ENCODE measurements at places on chromosomes 6 and 20.

DNA sequence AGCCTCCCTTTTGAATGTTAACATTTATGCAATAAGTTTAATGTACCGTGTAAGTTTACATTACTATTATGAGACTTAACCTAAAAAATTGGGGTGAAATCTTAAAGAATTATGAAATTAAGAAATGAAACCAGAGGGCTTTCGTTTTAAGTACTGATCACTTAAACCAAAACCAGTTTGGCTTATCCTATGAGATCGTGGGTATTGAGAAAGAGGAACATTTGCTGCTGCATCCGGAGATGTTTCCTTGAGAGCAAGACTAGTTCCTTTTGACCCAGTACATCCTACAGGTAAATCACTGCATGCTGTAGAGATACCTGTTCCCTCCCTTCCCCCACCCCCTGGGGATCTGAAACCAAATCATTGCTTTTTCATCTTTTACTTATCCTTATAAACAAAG lies 201.3 kb downstream of the ESR1 start:
- no peak for DNase-seq

DNA sequence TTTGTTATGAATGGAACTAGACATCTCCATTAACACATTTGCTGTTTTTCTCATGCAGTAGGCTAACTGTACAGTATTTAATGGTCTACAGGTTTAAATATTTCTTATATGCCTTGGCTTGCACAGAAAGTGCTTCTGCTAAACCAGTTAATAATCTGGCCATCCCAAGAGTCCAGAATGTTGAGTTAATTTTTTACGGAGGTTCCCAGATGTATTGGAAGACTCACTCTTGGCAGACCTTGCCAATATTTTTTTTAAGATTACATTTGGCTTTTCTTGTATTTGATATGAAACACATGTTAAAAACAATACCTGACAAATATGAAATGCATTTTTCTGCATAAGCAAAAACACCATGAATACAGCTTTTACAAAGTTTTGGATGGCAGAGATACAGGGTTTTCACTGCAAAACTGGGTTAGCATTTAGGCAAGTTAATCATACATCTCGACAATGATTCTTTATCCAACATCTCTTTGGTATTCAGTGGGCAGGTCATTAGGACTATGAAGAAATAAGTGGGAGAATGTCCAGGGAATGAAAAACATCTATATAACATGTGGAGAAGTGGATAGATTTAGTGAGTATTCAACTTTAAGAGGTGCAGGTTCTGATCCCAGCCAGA lies 94.0 kb downstream of the SGK1 start:
- no peak for DNase-seq

DNA sequence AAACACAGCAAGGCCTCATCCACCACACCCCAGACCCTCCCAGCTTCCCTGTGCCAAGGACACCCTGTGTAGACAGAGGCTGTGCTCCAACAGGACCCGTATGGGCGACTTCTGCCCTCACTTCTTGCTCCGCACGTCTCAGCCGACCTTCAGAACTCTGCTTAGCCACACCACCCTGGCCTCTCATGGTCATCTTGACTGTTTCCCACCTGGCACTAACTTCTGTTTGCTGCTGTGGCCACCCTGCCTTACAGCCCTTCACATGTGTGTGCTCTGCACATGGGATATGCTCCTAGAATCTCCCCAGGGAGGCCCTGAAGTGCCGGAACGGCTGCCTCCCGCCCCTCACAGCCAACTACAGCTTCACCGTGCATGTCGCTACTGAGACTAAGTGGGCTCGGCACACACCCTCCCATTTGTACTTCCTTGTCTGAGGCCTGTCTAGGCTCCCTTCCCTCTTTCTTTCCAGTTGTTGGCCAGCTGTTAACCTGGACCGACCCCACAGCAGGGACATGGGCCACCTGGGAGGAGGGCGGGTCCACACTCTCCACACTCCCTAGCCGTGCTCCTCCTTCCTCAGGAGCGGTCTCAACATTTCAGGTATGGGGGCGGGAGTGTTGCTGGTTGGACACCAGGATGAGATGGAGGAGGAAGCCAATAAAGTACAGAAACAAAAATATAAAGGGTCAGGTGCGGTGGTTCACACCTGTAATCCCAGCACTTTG lies 69.6 kb downstream of the PYGB start:
- no peak for DNase-seq

DNA sequence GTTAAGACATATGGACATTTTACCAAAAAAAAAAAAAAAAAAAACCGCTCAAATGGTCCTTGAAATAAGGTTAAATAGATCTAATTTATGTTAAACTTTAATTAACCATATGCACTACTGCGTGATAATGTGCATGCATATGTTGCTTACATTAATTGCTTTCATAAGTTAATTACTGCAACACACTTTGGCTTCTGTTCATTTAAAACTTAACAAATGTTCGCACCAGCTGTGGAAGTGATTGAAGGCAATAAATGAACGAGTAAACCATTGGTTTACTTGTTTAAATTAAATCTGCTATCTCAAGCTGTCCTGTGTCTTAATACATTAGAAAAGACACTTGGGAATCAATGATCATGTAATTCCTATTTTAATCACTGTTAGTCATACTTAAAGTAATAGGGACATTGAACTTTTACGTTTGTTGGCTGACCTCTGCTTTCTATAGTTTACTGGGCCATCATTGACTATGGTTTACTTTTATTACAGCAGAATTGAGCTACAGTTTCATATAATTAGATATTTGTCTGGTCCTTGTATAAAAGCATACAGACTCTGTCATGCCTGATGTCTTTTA lies 294.7 kb downstream of the KHDC1L start:
- no peak for DNase-seq

DNA sequence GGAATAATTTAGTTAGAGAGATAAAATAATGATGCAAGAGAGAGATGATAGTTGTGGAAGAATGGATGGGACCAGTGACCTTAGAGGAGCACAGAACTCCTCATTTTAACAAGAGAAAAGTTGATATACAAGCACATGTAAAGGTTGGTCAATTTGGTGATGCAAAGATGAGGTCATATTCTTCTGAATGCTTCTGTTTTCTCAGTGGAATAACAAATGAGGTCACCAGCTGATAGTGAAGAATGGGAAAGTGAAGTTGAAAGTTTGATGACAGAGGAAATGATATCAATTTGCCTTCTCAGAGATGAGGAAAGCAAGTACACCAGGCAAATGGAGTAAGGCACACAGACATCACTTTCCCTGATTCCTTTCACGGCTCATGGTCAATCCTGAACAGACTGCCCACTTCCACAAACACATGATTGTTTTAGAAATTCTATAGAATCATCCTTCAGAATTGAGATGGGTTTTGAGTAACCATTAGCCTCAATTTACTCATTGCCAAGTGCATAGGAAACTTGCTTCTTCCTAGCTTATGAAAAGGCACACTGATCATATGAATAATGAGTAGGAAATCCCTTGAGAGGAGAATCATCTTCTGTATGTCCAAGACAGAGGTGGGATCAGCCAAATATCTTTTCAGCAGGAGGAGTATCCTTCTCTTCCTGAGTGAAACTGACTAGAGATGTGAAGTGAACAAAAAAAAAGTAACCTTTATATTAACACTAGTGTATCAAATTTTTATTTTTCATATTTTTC lies 82.4 kb upstream of the TCF21 start:
- no peak for DNase-seq

- DNase-seq, result no peak
Observed at GRCh38 chr20:44543358-44543757, 21.5 kb upstream of the SERINC3 start.

- DNase-seq, result no peak
Observed at GRCh38 chr20:63361519-63362435, 628 bp upstream of the CHRNA4 start.

DNA sequence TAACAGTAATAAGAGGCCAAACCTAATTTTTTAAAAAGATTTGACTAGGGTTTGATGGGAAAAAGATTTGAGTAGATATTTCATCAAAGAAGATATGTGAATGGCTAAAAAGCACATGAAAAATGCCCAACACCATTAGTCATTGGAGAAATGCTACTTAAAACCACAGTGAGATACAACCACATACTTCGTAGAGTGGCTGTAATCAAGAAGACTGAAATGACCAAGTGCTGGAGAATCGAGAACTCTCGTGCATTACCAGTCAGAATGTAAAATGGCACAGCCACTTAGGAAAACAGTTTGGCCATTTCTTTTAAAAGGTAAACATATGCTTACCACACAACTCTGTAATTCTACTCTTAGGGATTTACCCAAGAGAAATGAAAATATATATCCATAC lies 175.5 kb downstream of the EYA2 start:
- DNase-seq, result no peak

GRCh38 chr6:28927846-28928245 lies 4.1 kb upstream of the TRIM27 start:
- DNase-seq, result no peak

- no peak for DNase-seq
Observed at GRCh38 chr6:144360401-144360800, 75.3 kb downstream of the UTRN start.

DNA sequence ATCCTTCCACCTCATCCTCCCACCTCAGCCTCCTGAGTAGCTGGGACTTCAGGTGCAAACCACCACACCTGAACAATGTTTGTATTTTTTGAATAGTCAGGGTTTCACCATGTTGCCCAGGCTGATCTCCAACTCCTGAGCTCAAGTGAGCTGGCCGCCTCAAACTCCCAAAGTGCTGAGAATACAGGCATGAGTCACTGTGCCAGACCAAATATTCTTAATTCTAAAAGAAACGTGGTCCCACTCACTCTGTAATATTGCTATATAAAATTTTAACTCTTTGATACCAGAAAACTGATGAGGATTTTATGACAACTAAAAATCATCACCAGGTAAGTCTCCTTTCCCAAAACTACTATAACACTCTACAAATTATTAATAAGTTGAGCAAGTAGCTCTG lies 716.8 kb upstream of the GJE1 start:
- no peak for DNase-seq

DNA sequence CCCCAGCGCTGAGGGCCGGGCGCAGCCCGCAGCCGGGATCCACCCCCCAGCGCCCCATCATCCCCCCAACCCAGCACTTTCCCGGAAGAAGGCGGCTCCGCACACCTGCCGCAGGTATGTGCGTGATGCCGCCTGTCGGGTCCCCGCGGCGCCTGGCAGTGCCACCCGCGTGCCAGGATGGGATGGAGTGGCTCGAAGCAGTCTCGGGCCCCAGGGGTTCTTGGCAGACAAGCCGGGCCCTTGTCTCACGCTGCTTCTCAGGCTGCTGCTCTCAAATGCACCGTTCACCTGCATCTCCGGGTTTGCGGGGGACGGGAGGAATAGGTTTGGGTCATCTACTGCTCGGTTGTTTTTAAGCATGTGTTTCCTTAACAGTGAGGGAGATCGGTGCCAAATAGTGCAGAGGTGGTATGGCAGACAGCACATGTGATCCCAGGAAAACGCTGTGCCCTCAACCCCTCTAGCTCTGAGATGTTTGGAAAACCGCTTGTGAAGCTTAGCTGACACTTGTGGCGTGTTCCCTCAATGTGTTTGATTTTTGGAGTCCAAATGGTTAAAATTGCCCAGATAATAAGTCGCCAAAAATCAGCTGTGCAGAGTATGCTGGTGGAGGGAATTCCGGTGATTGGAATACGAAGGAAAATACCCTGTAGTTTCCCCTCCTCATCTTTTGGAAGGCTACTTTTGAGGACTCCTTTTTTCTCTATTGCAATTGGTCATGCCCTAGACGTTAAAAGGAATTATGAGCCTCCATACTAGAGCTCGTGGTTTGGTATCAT lies 926 bp downstream of the MYLIP start:
- no peak for DNase-seq

DNA sequence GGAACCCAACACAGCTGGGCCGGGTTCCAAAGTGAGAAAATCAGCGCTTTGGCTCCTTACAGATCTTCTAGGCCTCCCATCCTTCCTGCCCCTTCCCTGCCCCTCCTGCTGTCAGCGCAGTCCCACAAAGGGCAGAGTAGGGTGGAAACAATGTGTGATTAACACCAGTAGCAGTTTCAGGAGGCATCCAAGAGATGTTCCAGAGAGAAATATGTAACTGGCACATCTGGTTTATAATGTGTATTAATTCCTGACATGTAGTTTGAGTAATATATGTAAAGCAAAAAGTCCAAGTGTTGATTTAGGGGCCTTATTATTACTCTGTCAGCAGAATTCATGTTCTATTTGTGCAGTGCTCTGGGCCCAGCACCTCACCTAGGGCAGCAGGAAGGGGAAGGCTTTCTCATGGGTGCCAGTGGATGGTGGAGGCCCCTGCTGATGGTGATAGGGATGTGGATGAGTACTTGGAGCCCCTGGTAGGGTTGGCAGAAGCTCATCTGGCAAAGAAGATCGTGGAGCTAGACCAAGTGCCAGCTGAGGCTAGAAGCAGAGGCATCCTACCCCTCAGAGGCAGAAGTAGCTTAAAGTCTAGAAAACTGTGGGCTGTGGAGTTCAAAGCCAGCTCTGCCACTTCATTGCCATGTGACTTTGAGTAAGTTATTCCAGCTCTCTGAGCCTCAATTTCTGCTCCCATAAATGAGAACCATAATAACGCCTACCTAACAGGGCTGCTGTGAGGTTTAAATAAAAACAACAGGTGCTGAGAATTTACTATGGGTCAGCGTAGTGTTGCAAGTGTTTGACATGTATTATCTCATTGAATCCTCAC lies 22.4 kb upstream of the RALY start:
- no peak for DNase-seq

GRCh38 chr6:137491478-137491877 lies 2.7 kb downstream of the OLIG3 start:
- DNase-seq, result no peak

DNA sequence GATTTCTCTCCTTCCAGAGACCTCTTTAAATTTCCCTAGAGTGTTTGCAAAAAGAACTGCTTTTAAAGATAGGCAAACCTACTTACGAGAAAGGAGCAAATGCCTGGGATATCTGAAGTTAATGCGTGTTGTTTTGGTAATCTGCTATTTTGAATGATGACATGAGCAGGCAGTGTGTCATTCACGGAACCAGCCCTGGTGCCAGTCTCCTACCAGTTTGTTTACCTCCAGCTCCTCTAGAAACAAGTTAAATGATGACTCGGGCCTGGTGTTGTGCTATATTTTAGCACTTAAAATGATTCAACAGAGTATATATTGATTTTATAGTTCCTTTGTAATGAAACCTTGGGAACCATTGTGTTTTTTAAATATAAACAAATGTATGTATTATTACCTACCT lies 41.1 kb upstream of the MAP3K4 start:
- DNase-seq, result no peak

- DNase-seq, result no peak
Observed at GRCh38 chr6:24851086-24851485, 52.4 kb upstream of the ARMH2 start.

- DNase-seq, result no peak
Observed at GRCh38 chr6:119182875-119183274, 104.4 kb upstream of the FAM184A start.

- peak; percentile 48 for DNase-seq
Observed at GRCh38 chr6:158232316-158233213, 64.4 kb downstream of the GTF2H5 start.

- no peak for DNase-seq
Observed at GRCh38 chr20:48571949-48572847, 255.6 kb downstream of the PREX1 start.
